ENCODE measurements at places on chromosomes 3 and 15.
A peak's percentile ranks its signal among the peaks of the same experiment; 100 is the strongest.

DNA sequence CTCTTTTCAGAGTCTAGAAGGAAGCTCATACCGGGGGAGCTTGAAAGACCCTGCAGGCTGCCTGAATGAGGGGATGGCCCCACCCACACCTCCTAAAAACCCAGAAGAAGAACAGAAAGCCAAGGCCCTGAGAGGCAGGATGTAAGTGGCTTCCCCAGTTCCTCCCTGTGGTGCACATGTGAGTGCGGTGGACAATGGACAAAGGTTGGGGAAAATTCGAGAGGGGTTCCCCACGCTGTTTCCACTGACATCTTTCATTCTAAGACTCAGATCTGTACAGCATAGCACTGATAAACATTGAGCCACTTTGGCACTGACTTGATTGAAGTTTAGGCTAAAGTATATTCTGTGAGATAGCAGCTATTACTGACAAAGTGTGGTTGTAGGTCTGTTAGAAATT is 79.5 kb upstream of the UMPS start:
- no peak for DNase-seq

DNA sequence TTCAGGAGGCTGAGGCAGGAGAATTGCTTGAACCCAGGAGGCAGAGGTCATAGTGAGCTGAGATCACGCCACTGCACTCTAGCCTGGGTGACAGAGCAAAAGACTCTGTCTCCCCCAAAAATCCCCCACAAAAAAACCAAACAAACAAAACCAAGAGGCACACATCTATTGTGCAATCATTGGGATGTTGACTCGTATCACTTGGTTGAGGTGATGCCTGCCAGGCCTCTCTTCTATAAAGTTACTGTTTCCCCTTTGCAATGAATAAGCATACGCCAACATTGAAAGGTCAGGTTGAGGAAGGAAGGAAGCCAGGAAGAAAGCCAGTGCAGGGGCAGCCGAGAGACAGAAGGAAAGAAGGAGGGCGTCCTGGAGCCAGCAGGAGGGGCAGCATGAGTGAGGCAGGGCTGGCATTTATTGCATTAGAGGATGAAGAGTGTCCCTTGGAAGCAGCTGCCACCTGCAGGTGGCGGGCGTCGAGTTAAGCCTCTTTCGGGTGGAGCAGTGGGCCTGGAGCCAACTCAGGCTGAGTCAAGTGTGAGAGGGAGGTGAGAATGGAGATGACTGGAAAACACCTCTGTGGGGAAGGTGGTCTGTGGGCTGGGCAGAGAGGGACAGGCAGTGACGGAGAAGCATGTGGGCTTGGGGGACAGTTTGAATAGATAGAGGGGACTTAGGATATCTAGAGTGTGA is 8.3 kb upstream of the CSPG4 start:
- DNase-seq, result no peak

GRCh38 chr15:25761971-25762662 is 101.0 kb downstream of the ATP10A start:
- no peak for DNase-seq

GRCh38 chr3:175913286-175913685 is 1054.2 kb downstream of the NAALADL2 start:
- DNase-seq, result no peak

- DNase-seq, result no peak
Measured at GRCh38 chr15:67977414-67978089, 76.6 kb upstream of the PIAS1 start.

GRCh38 chr15:88535100-88535499 is 11.4 kb downstream of the DET1 start:
- no peak for DNase-seq

- DNase-seq, result no peak
Measured at GRCh38 chr3:33392703-33393125, 47.5 kb downstream of the UBP1 start.

DNA sequence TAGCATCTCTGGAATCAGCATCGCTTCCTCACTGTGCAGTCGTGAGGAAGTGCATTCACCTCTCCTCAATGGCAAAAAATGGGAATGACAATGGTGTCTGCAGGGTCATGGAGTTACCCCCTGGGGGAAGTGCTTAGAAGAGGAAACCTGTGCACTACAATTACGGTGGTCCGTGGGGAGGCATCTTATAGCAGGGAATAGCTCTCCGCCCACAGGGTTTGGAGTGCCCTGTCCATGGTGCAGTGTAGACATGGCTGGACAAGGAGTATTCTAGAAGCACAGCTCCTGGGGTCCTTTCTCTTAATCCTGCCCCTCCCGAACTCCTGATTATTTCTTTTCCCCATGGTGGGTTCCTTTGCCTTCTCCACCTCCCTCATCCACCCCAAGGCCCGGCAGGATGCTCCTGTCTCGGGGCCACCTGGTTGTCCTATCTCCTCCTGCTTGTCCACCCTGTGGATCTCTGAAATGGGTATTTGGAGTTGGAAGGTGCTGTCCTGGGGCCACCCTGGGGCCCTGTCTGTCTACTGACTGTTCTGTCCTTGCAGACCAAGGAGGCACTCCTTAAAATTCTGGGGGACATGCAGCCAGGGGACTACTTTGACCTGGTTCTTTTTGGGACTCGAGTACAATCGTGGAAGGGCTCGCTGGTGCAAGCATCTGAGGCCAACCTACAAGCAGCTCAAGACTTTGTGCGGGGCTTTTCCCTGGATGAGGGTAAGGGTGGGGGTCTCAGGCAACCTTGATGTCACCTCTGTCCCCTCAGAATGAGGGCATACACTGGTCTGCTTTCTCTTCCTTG is 5.2 kb downstream of the ITIH1 start:
- DNase-seq, result no peak

GRCh38 chr3:153209596-153209995 is 47.6 kb downstream of the RAP2B start:
- no peak for DNase-seq

GRCh38 chr15:29924750-29925149 is 102.5 kb upstream of the TJP1 start:
- peak; percentile 47 for DNase-seq

- no peak for DNase-seq
Measured at GRCh38 chr3:144028798-144029411, 57.3 kb downstream of the DIPK2A start.

DNA sequence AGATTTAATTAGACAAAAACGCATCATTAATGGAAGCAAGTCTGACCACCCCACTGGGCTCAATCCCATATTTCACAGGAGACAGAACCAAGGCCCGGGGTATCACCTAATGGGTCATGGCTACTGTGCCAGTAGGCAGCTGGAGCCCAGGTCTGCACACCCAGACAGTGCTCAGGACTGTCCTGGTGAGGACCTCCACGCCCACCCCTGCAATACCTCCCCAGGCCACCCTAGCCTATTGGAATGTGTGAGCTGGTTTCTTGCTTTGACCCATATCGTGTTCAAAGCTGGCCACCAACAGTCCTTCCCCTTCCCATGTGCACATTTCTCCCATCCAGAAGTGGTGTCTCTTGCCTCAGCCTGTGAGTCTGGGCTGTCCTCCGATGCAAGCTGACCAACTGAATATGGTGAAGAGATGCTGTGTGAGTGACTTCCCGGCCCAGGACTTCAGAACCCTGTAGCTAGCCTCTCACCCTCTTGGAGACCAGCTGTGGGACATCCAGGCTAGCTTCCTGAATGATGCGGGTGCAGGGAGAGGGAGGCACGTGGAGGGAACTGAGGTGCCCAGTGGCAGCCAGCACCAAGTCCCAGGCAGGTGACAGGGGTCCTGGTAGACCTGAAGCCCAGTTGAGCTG is 19.1 kb downstream of the SLC6A20 start:
- no peak for DNase-seq

GRCh38 chr3:172410702-172411477 is 37.4 kb downstream of the GHSR start:
- no peak for DNase-seq

GRCh38 chr15:62665449-62665848 is 377.1 kb upstream of the TPM1 start:
- no peak for DNase-seq

DNA sequence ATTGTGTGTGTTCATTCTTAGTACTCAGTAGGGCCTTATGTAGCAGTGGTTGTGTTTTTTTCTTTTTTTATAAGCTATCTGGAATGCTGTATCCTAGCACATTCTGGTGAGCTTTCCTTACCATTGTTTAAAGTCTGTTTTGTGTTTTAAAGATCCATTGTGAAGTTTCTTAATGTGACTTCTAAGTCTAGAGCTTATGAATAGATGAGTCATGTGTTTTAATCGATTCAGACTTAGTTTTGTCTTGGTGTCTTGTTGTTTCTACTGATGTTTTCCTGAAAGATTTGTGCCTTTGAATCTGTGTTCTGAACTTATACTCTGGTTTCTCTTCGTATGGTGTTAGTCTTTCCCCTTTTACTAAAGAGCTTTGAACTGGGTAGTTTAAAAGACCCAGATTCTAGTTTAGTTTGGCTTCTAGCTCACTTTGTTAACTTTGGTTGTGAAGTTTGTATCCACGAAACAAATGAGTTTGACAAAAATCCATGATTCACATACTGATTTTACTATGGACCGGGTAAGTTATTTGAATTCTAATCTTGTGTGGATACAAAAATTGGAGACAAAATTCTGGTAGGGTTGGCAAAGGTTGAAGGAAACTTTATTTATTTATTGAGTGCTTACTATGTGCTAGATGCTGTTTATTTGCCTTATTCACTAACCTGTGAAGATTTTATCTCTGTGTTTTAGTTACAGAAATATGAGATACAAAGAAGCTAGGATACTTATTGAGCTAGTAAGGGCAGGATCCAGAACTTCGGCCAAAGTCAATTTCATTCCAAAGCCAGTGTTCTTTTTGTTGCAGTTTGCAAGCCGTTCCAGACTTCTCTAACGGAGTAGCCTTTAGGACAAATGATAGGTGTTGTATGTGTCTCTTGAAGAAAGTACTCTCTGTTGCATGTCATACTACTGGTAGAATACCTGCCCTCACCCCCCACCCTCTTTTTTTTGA is 24.8 kb downstream of the AKAP13 start:
- DNase-seq, result no peak

GRCh38 chr3:37040231-37040630 is 46.9 kb downstream of the MLH1 start:
- DNase-seq, result no peak

DNA sequence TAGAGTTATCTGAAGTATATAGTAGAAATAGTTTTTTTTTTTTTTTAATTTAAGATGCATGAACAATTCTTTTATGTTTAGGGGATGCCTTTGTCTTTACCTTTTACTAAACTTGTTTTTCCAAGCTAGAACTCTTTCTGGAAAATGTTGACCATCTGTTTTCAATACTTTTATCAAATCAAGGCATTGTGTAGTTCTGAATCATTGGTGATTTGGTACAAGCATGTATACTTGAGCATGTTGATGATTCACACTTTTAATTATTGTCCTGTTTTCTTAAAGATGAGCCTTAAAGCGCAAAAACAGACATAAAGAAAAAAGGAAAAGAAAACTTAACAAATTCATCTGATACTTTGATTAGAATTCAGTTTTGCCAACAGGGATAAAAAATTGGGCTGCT is 28.3 kb downstream of the PDCD6IP start:
- DNase-seq, result no peak

DNA sequence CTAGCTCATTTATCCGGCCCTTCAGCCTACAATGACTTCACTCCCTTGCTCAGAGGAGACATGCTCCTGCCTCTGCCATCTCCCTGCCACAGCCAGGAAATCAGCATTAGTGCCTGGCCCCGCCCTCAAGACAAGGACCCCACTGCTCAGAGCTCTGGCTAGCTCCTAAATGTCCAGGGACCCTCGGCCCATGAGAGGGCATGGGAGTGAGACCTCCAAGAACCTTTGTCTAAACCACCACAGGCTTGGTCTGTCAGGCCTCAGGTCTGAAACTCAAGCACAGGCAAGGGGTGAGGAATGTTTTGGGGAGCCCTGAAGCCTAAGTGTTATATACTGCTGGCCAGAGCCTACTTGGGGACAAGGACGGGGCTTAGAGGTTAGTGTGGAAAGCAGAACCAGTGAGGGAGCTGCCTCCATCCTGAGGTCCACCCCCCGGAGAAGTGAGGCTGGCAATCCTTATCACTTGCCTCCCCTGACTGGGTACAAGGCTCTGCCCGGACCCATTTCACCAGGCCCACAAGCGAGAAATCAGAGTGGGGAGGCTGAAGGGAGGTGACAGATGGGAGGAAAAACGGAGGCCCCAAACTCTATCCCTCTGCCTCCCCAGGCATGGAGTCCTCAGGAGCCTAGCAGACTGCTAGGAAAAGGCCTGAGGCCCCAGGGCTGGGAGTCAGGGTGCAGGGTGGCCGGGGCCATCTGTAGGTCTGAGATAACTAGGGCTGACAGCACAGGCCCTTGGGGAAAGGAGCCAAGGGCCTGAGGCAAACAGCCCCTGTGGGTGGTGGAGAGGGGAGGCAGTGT is 18.8 kb downstream of the SHF start:
- no peak for DNase-seq

DNA sequence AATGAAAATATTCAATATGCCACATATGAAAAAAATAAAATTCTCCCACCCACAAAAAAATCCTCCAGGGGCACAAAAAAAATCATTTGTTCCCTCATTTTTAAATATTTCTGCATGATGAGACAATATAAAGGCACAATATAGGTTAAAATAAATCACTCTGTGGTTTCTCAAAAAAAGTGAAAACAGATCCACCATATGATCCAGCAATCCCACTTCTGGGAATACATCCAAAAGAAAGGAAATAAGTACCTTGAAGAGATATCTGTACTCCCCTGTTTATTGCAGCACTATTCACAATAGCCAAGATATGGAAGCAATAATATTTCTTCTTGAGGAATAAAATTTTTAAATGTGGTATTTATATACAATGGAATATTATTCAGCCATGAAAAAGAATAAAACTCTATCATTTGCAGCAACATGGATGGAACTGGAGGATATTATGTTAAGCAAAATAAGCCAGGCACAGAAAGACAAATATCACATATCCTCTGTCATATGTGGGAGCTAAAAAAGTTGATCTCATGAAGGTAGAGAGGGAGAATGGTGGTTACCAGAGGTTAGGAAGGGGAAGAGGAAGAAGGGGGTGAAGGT is 1.5 kb downstream of the ATP8B4 start:
- no peak for DNase-seq
